Activated naive CD8-positive, alpha-beta T cell treated with anti-CD3 and anti-CD28 coated beads, Interleukin-2, amount 50 U/mL, for 24 hours (primary cell): ENCODE measurements at places on chromosomes 6 and 20.

DNA sequence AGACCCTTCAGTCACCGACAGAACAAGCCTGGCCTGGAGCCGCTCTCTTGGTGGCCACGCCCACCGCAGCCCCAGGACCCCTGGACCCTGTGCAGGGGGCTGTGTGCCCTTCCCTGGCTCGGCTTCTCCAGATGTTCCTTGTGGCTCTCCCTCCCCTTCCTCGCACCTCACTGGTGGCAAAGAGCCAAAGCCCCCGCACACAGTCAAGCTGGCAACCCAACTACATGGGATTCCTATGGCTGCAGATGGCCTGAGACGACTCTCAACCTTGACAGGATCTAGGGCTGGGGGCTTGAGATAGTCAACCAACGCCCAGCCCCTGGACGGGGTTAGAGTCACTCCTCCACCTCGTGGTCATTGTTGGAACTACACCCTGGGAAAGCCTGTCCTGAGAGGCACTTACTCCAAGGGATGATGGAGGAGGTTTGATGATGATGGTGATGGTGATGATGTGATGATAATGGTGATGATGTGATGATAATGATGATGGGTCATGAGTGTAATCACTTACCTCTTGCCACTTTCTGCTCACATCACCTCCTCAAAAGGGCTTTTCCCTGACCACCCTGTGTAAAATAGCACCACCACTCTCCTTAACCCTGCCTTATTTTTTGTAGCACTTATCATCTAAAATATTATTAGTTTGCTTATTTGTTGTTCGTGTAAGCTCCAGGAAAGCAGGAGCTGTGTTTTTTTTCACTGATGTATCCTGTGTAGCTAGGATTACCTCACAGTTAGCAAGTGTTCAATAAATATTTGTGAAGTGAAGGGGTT, 278.4 kb downstream of the LRFN2 start:
- DNase-seq = peak; percentile 65

- DNase-seq = no peak
Observed at GRCh38 chr6:139970591-139970991, 596.1 kb upstream of the CITED2 start.

GRCh38 chr6:15166121-15166520, 79.7 kb upstream of the JARID2 start:
- no peak for DNase-seq

DNA sequence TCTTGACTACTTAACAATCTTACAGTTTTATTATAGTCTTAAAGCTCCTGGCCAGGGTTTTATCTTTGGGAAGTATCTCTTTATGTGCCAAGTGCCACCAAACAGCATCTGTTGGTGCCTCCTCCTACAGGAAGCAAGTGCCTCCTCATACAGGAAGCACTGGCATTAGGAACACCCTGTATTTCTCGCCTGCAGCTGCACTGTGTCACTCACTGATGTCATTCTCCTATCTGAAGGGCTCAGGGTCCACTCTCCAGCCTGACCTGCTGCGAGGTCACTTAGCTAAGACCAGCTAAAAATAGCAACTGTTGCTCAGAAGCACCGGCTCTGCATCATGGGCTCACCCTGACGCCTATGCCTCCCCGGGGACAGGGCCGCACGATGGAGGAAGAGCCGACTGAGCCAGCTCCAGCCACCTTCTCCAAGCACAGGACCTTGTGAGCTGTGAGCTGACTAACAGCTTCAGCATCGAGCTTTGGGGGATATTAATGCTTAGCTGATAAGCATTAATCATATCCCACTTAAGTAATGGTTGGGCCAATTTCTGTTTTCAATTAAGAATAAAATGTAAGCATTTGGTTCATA, 66.3 kb upstream of the CD93 start:
- DNase-seq = no peak

DNA sequence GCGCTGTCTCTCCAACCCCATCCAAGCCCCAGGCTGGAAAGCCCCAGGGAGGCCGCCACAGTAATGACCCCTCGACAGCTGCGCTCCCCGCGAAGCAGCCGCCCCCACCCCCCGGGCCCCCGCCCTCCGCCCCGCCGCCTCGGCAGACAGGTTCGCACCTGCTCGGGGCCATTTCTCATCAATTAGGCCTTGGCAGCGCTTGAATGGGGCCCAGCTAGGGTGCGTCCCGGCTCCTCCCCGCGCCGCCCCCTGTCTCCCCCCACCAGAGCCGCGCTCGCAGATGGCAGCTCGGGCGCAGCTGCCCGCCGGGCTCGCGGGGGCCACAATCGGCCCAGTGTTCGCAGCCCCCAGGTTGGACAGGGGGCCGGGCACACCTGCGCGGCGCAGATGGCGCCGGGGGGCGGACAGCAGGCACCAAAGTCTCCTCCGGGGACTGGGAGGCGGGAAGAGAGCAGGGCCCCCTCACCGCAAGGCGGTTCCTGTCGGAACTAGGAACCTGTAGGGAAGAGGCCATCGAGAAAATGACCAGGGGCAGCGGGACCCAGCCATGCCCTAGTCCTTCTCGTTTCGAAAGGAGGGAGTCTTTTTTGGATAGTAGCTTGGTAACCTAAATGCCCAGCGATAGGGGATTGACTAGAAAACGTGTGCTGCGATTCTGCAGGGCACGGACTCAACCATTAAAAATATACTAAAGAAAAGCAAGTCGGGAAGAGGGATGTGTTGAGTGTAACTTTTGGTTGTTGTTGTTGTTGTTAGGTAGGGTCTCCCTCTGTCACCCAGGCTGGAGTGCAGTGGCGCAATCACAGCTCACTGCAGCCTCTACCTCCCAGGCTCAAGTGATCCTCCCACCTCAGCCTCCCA, 83.2 kb upstream of the EYA2 start:
- no peak for DNase-seq

DNA sequence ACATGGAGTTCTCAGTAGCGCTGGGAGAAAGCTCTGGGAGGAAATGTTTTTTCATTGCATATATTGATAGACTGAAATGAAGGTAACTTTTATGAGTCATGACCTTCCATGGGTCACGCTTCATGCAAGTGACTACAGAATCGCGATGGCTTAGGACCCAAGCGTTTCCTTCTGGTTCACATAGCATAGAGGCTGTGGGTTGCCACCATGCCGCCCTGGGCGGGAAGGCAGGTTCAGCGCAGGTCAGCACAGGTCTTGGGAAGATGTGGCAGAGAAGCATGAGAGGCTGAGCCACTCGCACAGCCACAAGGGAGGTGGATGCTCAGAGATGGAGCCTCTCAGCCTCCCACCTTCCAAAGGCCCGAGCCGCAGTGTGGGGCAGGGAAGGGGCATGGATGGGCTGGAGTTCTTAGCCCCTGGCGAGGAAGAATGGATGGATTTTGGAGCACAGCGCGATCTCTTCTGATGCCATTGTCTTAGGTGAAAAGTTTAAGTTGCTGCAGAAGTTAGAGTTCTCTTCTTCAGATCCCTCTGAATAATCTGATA, 219.5 kb downstream of the SMOC2 start:
- DNase-seq = no peak

DNA sequence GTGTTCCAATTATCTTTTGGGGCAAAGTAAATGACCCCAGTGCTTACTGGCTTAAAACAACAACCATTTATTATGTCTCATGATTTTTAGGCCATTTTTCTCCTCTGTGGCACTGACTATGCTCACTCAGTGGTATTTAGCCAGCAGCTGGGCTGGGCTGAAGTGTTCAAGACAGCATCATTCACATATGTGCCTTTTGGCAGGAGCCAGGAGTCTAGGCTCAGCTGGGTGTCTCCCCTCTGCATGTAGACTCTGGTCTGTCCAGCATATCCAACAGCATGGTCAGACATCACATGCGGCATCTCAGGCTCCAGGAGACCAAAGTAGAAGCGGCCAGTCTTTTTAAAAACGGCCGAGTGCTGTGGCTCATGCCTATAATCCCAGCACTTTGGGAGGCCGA, 120.3 kb upstream of the TOP1 start:
- DNase-seq = no peak

DNA sequence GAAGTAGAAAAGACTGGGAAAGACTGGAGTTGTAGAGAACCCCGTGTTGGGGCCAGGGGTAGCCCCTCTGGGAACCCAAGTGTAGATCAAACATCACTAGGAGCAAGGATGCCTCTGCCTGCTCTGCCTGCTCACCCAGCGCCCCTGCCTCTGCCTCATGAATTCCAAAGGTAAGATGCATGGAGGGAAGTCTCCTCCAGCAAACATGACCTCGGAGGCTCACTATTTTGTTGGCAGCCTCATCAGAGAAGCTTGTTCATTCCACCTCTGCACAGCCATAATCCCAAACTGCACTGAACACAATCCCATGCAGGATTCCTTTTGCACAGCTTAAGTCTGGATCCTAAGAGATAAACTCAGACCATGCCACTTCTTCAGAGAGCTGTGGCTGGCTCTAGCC, 4.9 kb downstream of the FRS3 start:
- DNase-seq = no peak

DNA sequence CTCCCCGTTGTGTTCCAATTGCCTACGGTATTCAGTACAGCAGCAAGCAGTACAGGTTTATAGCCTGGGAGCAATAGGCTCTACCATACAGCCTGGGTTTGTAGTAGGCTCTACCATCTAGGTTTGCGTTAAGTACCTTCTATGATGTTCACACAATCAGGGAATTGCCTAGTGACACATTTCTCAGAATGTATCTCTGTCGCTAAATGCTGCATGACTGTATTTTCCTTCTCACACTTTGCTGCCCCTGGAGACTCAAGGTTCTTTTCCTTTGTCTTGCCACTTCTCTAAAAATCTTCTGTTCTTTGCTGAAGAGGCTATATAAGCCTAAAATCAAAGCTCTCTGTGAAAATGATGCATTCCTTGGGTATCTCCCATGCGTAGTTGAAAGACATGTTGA, 241.9 kb downstream of the CD83 start:
- no peak for DNase-seq

DNA sequence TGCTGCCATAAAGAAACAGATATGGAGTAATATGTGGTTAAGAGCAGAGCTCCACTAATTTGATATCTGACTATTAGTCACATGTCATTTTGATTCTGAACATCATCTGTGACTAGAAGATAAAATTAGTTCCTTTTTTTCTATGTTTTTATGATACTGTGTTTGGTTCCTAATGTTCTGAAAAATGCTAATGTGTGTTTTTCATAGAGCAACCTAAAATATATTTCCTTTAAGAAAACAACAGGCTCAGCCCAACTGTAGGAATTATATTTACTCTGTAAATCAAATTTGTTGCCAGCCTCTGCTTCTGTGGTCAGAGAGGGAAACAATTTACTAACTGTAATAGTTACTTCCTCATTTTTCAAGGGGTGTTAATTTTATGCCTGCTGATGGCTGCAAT, 33.3 kb upstream of the TXLNB start:
- DNase-seq = no peak

DNA sequence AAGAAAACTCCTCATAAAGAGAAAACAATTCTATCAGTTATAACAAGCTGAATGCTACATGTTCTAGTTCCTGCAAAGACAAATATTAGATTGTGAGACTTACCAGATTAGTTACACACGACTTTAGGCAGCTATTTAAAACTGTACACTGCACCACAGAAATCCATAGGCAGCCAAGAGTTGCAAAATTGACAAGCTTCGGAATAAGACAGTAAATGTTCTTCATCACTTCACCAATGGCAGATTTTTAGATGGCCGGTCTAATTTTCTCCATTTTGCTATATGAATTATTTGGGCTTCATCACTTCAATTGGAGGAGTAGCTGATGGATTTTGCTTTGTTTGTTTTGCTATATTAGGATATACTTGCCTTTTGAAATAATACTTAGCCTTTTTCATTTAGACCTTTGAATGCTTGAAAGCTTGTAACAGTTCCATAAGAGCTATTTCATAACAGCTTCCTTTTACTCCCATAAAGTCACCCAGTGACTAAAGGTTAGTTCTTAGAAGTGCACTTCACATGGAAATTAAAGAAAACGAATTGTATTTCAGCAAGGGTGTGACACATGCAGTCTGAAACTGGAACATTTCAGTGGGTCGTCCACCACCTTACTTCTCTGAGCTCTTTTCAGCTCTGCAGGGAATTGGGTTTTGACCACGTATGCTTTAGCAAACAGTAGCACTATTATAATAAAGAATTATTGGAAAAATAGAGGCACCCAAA, at the start of gene ROS1:
TSS of gene ROS1 (minus strand) at position 512 of the 723 bp plus-strand sequence. CDS start at position 226, 286 bp downstream.
- DNase-seq = no peak

- no peak for DNase-seq
Observed at GRCh38 chr6:40074306-40075055, 140.2 kb upstream of the MOCS1 start.

GRCh38 chr6:170124836-170125235, 166.0 kb downstream of the DLL1 start:
- no peak for DNase-seq

DNA sequence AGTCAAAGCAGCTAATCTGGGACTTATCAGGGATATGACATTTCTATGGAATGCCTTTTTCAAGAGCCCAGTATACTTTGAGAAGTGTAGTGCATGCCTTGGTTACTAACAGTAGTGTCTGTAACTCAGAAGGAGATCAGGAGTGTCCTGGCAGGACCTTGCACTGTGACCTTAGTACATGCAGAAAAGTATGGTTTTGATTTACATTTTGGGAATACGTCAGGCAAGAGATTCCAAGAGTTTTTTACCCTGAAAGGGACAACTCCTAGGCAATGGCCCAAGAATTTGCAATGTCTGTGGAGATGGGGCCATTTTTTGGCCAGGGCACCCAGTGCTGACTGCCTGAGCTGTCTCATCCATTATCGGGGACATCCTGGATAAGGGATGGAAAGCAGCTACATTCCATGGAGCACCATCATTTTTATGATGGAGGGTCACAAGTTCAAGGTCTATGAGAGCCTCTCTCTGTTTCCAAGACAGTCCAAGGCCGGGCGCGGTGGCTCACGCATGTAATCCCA, 80.2 kb downstream of the FAM50B start:
- DNase-seq = no peak

DNA sequence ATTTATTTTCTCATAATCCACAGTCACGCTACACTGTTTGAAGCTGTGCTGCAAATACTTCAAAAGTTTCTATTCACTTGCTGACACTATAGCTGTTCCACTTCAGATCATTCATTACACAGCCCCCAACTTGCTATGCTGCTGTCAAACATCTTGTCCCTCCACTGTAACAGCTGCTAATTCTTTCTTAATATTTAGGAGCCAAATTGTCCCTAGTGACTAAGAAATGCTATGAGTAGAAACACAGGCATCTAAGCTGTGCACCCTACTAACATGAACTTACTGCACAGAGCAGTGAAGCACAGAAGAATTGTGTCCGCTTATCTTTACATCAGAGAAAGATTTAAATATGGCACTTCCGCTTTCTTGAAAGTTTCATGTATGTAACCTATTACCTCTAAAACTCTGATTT, 91.3 kb downstream of the PDE10A start:
- no peak for DNase-seq
